Cerebellar nuclear complex (tissue), 1 donor: ENCODE measurements at places on chromosomes 5 and 9.

DNA sequence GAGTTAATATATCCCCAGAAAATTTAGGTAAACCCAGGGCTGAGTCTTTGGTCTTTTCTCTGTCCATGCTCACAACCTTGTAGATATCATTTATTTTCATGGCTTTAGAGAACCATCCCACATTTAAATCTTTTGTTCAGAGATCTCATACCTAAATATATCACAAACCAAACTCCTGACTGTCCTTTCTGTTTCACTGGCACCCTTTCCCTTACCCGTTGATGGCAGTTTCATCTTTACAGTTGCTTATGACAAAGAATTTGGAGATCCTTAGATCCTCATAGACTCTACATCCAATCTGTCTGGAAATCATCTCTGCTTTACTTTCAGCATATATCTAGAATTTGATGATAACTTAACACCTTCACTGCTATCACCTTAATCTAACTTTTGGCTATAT, 19.2 kb downstream of the RNF180 start:
- no peak for DNase-seq

DNA sequence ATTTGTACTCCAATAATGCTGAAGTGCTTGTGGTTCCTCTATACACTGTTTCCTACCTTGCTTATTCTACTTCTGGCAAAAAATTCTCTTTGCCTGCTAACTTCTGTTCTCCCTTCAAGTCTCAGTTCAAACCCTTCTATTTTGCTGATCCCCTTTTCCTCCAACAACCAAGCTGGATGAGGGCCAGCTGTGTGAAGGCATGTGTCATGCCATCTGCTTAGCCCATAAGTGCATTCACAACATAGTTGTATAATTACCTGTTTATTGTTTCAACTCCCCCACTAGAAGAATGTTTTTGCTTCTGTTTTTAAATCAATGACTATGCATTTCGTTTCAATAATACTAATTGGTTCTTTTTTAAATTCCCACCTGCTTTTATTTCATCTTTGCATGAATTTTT, 1951.4 kb upstream of the WWC1 start:
- DNase-seq = no peak

DNA sequence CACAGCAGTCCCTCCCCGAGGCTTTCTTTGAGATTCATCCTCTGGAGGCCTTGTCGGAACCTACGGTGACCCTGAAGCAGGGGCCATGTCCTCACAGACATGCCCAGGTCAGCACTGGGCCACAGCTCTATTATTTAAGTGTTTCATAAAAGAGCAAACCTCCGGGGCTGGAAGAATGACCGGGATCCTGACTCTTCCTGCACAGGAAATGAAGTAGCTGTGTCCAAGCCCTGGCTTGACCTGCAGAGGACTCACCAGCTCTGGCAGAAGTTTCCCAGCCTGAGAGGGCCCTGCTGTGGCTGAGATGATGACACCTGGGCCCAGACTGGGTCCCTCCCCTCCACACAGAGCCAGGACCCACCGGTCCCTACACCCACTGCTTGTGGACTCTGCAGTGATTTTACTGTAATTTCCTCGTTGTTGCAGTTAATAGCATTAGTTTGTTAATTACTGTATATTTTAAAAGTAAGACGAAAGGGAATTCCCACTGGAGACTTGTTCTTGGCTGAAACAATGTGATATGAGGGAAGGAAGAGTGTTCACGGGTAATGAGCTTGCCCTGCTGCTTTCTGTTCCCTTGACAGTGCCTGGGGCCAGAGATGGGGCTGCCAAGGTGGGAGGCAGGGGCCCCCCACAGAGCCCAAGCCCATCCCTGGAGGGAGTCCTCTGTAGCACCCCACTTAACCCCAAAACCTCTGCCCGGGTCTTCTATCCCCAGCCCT, 72.2 kb downstream of the PCDH1 start:
- DNase-seq = no peak

DNA sequence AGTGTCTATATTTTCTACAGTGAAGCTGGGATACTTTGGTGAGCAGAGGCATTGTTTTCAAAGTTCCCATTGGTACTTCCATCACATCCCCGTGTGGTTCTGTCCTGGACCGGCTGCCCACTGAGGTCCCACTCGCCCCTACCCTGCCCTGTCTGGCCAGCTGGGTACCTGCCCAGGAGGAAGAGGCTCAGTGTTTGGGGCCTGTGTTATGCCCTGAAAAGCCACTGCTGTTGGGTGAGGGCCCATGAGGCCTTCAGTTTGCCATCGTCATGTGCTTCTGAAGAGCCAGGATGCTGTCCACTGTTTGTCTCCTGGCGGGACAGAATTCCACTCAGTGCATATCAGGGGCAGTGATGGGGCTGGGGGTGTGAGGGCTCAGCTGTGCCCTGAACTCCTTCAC, 2.6 kb upstream of the CEP72 start:
- DNase-seq = no peak

DNA sequence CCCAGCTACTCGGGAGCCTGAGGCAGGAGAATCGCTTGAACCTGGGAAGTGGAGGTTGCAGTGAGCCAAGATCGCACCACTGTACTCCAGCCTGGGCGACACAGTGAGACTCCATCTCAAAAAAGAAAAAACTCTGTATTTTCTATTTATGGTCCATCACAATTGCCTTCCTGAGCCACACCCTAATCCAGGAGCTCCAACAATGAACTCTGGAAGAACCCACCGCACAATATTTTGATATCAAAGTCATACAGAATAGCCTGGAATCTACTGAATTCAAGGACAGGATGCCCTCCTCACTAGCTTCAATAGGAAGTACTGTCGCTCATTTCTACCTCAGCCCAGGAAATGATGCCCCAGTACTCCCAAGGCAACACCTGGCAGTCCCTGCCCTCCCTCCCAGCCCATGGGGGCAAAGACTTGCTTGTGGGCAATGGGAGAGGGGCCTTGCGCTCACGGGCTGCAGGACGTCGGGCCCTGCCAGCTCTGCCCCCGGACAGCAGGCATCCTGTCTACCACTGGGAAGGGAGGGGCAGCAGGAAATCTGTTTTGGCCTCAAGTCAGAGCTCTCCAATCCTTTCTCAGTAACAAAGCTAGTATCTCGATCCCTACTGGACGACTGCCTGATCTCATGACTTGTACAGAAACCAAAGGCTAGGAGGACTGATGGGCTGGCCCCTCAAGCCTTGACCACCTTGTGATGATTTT, 19.7 kb downstream of the UBAC1 start:
- no peak for DNase-seq

GRCh38 chr9:80049096-80049782, 477.5 kb downstream of the TLE4 start:
- DNase-seq = no peak

GRCh38 chr5:58201922-58202648, 257.8 kb downstream of the PLK2 start:
- no peak for DNase-seq

DNA sequence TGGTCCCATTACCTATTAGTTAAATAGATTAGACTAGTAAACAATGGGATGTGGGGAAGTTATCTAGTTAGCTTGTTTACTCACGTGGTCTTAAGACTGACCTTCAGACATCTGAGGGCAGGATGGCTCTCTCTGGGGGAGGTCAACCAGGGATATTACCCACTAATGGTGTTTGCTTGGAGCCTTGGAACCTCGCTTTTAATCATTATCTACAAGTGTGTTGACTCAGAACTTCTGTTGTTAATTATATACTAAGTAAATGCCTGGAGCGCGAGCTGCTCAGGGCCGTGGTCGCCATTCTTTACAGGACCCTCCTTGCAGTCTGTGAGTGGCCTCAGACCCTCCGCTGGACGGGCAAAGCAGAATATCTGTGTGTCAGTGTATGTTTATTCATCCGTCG, 48.5 kb upstream of the ZNF354A start:
- DNase-seq = no peak

- DNase-seq = no peak
Observed at GRCh38 chr5:174607916-174608315, 116.5 kb upstream of the MSX2 start.

DNA sequence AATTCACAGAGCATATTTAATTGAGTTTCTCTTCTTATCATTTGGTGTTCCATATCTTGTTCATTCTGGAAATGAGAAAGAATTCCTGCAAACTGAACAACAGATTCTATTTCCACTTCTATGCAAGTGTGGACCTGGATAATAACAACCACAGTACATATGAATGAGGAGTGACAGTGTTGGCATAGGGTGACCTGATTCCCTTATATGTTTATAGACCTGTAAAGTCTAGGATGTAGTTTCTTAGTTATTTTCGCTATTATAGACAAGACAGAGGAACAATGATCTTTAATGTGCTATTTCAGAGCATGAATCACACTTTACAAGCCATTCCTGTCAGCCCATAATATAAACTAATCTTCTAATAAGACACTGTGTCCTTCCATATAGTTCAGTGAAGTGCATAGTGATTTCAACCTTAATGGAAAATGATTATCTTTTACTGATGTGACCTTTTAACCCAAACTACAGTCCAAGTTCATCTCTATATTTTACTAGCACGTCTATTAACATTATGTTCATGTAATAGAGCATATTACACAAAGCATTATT, 88.2 kb upstream of the FAM174A start:
- no peak for DNase-seq

DNA sequence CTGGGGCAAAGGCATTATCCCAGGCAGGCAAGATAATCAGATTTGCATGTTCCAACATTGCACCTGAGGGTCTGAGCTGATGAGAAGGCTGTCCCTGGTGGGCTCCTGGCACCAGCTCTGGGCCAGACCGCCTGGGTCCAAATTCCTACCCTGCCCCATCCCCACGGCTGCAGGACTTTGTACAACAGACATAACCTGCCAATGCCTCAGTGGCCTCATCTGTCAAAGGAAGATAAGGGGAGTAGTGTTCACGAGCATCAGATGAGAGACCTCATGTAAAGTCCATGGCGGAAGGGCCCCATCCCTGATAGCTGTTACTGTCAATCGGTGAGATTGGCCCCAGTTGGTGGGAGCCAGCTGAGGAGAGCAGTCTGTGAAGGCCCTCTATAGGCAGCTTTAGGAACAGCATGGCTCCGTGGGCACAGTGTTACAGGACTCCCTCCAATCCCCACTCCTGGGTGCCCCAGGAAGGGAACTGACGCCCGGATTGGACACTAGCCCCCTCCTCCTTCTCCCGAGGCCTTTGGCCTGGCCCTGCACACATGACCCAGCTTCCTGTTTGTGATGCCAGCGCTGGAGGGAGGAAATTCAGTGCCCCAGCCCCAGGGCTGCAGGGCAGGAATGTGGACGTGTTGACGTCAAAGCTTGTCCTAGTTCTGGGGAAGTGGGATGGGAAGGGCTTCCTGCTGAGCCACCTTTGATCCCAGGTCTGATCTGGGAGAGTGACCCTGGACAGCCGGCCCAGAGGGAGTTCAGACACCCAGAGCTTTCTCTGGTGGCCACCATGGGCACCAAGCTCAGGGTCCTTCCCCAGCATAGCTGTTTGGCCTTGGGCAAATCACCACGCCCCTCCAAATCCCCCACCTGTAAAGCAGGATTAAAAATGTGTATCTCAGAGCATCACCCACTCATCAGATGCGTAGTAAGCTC, 56.2 kb downstream of the DUSP1 start:
- DNase-seq = no peak

DNA sequence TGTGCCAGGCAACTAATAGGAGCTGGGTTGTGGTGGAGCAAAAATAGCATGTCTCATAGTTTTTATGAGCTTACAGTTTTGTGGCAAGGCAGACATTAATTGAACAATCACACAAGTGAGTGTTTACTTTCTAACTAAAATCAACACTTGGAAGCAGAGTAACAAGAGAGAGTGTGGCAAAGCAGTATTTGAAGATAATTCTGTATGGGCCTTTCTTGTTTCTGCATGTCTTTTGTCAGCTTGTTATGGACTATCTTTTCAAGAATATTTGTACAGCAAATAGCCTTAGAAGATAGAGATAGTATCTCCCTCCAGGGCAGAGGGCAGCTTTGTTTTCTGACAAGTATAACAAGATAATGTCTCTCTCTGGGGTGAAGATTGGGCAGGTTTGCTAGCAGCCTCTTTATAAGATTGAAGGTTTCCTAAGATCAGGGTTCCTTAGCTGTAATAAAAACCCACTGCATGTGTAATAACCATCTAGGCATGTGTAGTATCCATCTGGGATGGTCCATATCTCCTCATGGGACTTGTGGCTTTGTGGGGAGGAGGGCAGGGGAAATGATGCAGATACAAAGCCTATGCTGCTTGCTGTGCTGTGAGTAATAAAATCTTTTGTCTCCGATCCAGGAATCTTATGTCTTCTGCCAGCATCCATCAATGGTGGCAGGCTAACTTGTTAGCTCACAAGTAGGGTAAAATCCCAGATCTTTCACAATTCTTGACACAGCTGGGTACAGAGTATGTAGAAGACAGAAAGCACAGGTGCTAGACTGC, 479.9 kb downstream of the KDM4C start:
- DNase-seq = no peak

DNA sequence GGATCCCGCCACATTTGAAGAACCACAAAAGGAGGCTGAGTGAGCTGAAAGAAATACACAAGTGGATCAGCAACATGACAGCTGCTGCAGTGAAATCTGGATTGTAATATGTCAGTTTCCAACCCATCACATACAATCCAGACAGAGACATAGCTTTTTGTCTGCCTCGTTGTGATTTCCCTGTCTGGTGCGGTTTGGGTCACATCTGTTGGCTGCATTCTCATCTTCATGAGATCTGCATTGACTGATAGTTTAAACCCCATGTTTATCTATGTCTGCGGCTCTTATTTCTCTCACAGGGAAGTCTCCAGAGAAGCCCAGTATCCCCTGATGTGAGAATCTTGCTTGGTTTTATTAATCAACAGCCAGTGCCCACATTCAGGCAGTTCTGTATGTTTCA, 403.1 kb upstream of the ZNF608 start:
- no peak for DNase-seq

DNA sequence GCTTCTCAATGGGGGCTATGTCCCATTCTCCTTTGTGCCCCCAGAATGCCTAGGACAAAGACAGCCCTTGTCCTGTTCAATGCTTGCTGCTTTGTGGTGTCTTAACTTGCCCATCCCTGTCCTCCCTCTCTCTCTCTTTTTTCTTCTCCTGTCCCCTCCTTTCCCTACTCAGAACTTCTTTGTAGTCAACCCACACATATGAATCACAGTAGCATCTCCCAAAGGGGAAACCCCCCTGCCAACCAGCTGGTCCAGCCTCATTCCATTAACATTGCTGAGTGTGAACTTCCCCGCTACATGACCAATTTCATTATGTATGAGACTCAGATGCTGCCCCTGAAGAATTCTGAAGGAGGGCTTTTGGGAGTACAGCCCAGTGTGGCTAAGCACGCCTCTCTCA, 408.3 kb downstream of the ENC1 start:
- no peak for DNase-seq

DNA sequence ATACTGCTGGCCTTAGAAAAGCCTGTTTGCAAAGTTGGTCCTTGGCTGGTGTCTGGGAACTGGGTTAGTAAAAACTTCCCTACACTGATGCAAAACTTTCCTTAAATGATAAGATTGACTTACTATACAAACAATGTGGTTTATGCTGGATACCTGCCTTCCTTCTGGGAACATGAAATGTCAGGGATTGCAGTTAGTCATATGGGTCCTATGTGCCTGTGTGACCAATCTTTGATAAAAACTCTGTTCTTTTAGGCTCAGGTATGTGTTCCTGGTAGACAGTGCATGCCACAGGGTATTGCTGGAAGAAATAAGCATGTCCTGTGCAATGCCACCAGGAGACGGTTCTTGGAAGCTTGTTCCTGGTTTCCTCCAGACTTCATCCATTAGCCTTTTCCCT, 173.3 kb downstream of the RMI1 start:
- no peak for DNase-seq

- DNase-seq = no peak
Observed at GRCh38 chr5:6088706-6089105, 289.6 kb downstream of the MED10 start.
